ENCODE measurements at places on chromosomes 2 and 18. TPM values are rescaled to one million over a fixed set of nuclear protein-coding genes. Genes with fewer than 3 reads are reported as not detected.
A peak's percentile ranks its signal among the peaks of the same experiment; 100 is the strongest.

GRCh38 chr2:172586245-172586891, 30.5 kb downstream of the PDK1 start:
- no peak for DNase-seq

DNA sequence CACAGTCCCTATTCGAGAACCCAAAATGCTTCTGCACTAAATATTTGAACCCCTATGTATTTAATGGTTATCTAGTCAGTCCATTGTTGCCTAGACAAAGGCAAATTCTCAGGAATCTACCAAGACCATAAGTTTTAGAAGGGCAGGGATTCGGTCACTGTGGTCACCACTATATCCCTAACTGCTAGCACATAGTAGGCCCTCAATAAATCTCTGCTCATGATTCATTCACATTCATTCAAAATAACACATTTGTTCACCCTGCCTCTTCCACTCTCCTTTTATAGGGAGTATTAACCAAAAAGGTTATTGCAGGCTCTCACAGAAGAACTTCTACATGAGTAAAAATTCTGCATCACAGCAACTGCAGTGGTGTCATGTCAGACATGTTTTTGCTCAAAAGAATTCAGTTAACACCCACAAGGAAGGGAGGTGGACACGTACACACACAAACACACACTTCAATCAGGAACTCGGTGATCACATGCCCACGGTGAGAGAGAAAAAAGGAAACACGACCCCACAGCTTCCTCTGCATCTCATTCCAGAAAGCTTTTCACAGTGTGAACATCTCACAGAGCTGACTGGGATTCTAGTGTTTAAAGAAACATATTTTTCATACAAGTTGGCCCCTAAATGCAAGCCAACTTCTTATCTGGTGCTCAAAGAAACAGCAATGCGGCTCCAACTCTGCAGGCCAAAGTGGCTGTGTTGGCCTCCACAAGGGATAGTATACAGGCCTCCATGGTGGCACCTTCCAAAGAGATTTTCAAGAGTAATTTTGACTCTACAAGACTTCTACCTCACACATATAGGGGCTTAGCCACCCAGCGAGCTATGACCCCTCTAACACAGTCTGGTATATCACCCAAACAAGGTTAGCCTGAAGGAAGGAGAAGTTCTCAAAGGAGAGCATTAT, 98.0 kb downstream of the ANKRD44 start:
- DNase-seq = no peak

DNA sequence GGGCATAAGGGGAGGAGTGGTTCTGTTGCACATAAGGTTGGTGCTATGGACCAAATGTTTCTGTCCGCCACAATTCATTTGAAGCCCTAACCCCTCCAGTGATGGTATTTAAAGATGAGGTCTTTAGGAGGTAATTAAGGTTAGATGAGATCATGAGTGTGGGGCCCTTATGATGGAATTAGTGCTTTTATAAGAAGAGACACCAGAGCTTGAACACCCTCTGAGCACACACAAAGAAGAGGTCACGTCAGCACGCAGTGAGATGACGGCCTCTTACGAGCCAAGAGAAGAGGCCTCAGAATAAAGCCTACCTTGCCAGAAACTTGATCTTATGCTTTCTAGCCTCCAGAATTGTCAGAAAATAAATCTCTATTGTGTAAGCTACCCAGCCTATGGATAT, 386.4 kb upstream of the CYRIA start:
- no peak for DNase-seq

DNA sequence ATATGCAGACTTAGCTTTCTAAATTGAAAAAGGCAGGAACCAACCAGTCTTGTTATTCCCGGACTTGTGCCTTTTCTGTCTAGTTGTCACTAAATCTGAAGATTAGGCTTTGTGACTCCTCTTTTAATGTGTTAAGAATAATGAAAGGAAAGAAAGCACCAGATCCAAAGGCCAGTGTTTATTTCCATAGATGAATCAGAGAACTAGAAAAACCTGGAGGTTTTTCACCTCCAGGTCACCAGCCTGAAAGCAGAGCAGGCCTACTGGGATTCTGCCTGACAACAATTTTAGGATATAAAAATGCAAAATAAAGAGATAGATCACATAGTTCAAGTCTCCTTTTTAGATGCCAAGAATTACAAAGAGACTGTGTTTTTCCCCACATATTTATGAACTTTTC, 160.4 kb downstream of the GULP1 start:
- no peak for DNase-seq

- no peak for DNase-seq
Observed at GRCh38 chr18:74480149-74480651, 16.0 kb upstream of the CNDP2 start.

DNA sequence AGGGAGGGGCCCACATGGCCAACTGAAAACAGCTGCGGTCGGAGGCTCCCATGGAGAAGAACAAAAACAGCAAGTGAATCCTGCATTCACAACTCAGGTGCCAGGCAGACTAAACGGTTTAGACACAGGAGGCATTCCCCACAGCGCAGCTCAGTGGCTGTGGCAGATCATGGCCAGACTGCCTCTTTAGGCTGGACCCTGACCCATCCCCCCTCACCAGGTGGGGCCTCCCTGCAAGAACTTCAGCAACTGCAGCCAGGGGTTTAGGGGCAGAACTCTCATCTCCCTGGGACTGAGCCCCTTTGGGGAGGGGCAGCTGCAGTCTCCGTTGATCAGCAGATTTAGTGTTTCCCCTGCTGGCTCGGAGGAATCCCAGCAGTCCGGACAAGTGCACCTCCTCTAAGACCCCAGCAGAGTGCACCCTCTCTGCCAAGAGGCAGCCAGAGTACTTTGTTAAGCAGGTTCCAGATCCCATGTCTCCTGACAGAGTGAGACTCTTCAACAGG, 346.7 kb downstream of the SS18 start:
- DNase-seq = no peak

GRCh38 chr2:143513081-143513480, 383.9 kb downstream of the ARHGAP15 start:
- peak; percentile 43 for DNase-seq

DNA sequence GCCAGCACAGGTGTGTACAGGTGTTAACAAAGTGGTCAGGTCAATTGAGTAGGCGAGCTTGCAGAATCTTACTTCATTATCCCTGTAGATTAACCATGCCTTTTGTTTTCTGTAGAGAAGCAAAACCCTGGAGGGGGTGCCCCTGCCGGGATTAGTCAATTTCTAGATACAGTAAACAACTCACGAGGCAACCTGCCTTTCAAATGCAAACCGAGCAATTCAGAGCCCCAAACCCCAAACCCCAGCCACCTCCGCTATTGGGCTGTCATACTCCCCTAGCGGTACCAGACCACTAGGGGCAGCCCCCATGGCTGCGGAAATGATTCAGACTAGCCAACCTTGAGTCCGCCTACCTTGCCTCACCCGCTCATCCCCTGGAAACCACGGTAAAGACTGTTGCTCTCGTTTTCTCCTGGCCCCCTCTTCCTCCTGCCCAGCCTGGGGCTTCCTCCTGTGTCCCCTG, 61.4 kb upstream of the KIF5C start:
- DNase-seq = no peak

- DNase-seq = no peak
Observed at GRCh38 chr2:228556717-228557116, 375.2 kb upstream of the SPHKAP start.

DNA sequence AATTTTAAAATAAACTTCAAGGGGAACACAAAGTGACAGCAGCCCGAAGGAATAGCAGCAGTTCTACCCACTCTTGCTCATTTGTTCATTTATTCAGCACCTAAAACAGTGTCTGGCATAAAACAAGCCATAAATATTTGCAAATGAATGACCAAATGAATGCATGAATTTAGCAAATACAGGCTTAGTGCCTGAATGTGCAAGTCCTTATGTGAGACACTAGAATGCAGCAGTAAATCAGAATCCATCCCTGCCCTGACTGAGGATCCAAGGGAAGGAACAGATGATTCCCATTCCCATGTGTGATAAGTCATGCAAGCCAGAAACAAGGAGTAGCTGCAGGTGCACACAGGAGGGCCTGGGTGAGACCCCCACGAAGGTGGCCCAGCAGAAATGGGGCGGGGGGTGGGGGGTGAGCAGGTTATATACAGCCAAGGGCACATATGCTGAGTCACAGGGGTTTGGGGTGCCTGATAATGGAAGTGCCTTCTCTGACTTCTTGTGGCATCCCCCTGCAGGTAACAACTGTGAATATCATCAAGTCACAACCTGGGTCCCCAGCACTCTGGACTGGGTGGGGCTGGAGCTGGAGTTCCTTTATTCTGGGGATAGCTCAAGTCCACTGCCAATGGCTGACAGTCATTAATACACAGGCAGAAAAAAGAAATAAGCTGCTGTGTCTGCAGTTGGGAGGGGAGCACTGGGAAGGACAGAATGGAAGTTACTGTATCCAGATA, 311.9 kb downstream of the TXNL1 start:
- no peak for DNase-seq

KCNJ3 gene
- total RNA-seq = not detected

- no peak for DNase-seq
Observed at GRCh38 chr2:155384555-155385123, 686.1 kb downstream of the KCNJ3 start.

WDFY1 gene
- total RNA-seq = 70.9 TPM

- DNase-seq = no peak
Observed at GRCh38 chr2:118755384-118755783, 92.1 kb downstream of the EN1 start.

DNA sequence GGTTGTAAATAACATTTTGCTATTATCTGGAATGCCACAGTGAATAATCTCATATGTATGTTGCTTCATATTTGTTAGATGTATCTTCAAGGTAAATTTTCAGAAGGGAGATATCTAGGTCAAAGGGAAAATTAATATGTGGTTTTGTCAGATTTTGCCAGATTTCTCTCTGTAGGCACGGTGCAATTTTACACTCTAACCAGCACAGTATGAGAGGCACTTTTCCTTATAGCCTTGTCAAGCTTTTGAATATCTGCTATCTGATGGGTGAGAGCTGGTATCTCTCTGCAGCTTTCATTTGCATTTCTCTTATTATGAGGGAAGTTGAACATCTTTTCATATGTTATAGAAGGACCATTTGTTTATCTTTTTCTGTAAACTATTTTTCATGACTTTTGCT, 175.7 kb upstream of the PGAP1 start:
- no peak for DNase-seq

GRCh38 chr2:236351966-236352525, 87.8 kb upstream of the ASB18 start:
- no peak for DNase-seq

- no peak for DNase-seq
Observed at GRCh38 chr2:96176661-96177060, 31.4 kb upstream of the DUSP2 start.

- DNase-seq = no peak
Observed at GRCh38 chr2:132790207-132790785, 120.3 kb upstream of the LYPD1 start.

MC5R gene
- total RNA-seq = 6.7 TPM

GRCh38 chr2:61090386-61090921, 24.8 kb downstream of the SANBR start:
- DNase-seq = no peak

KIF1A gene
- total RNA-seq = 4.1 TPM

DNA sequence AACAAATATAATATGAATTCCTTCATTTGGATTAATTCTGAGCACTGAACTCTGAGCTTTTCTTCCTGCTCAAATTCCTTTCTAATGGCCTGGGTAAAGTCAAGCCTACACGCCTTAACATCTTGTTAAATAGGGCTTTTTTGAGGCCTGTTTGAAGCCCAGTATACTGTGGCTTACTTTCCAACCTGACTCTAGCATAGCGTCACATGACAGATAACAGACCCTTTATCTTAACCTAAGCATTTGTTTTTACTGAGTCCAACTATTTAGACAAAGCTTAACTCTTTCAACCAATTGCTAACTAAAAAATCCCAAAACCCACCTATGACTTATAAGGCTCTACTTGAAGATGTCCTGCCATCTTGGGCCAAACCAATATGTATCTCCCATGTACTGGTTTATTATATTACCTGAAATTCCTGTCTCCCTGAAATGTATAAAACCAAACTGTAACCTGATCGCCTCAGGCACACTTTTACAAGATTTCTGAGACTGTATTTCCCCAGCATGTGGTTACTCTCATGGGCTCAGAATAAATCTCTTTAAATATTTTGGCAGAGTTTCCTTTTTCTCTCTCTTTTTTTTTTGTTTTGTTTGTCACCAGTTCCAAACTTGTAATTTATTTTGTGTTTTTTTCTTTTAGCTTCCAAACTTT, 271.1 kb upstream of the VWC2L start:
- DNase-seq = no peak

DNA sequence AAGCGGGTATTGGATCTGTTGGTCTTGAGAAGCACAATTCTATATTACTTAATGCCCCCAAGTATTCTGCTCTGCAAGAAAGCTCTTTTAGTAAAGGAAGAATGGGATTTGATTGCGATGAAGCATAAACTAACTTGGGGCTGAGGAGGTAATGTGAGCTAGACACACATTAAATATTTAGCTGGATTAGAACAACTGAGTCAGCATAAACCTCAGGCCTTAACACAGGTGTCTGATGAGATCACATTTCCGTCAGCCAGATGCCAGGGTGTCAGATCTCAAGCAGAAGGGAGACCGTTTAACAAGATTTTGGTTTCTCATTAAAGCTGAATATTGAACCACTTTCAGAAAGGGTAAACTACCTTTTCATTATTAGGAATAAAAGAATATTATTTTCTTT, 94.5 kb downstream of the GYPC start:
- no peak for DNase-seq

DTNA gene
- total RNA-seq = 20.9 TPM

CFAP221 gene
- 0.57 TPM for total RNA-seq

SCN1A gene
- not detected for total RNA-seq

IL18R1 gene
- not detected for total RNA-seq

DNA sequence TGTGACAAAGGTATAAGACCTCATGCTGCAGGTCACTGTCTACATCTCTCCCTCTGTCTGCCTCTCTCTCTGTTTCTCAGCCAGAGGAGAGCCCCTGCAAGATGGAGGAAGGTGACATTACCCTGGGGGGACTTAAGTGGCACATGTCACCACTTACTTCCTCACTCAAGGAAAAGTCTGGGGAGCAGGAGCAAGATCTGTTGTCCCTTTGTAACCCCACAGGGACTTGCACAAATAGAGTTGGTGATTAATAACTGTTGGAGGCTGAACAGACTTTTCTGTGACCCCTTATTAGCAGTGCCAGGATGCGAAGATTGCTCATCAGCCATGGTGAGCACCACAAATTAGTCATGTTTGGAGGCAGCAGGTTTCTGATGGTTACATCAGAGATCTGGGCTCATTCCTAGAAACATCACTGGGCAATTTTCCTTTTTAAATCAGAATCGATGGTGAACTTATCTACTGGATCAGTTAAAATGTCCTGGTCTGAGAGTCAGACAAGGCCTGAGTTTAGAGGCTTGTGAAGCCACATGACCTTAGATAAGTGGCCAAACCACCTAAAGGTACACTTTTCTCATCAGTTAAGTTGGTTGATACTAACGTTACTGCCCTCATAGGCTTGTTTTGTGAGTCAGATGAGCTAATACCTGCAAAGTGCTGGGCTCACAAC, 81.2 kb upstream of the LTBP1 start:
- DNase-seq = peak; percentile 88

- DNase-seq = no peak
Observed at GRCh38 chr2:238589591-238590460, 163.1 kb downstream of the ASB1 start.

RAB27B gene
- 9.9 TPM for total RNA-seq

SKOR2 gene
- total RNA-seq = not detected

ZSWIM2 gene
- total RNA-seq = not detected

Data from A172 (cell line).